Brain pericyte (primary cell): ENCODE measurements at places on chromosomes 2 and 18.

DNA sequence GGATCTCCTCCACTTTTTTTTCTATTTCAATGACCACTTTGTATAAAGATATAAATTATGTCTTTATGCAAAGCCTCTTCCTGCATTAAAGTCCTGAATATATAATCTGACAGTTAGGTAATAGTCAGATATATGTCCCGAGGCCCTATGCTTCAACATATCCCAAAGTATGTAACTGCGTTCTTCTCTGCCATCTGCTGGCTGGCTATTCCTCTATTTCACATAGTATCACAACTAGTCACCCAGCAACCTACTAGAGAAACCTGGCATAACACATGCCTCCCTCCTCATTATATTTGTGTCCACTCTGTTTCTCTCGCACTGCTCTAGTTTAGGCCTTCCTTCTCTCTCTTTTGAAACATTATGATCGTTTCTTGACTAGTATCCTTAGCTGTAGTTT, 640.8 kb downstream of the DPP10 start:
- DNase-seq = no peak

DNA sequence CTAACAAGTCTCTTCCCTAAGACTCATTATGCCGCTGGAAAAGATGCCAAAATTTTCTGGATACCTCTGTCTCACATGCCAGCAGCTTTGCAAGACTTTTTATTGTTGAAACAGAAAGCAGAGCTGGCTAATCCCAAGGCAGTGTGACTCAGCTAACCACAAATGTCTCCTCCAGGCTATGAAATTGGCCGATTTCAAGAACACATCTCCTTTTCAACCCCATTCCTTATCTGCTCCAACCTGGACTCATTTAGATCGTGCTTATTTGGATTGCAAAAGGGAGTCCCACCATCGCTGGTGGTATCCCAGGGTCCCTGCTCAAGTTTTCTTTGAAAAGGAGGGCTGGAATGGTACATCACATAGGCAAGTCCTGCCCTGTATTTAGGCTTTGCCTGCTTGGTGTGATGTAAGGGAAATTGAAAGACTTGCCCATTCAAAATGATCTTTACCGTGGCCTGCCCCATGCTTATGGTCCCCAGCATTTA, 26.3 kb downstream of the DHRS9 start:
- no peak for DNase-seq

- DNase-seq = no peak
These were observed 43.1 kb downstream of the EDAR start for GRCh38 chr2:108945969-108946368.

DNA sequence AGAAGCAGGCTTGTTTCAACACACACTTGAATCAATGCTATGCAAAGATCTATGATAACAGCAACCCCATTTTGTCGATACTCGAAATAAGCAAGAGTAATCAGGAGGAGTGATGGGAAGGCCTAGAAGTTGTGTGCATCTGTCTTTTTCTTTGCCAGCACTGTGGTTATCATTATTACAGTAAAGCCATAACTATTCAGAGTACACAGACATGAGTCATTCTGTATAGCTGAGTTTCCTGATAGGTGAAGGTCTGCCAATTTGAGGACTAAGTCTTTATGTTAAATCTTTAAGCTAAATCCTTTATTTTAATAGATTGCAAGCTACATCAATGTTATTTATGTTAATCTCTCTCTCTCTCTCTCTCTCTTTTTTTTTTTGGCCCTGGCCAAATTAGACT, 1344.4 kb upstream of the CELF4 start:
- no peak for DNase-seq

DNA sequence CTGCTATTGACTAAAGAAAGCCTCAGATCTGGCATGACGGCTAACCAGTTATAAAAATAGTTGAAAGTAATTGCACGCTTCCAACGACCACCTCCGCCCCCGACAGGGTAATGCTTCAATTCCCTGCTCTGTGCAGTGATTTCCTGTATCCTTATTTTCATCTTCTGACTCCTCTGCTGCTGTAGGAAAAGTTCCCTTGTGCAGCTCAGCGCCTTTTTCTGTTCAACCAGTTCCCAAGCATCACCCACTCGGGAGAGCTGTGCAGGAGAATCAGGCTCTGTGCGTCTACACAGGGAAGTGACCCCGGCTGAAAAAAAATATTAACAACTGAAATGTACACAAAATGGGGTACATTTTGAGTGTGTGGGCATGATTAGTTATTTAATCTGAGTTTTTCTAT, 91.3 kb upstream of the COPS8 start:
- DNase-seq = no peak

DNA sequence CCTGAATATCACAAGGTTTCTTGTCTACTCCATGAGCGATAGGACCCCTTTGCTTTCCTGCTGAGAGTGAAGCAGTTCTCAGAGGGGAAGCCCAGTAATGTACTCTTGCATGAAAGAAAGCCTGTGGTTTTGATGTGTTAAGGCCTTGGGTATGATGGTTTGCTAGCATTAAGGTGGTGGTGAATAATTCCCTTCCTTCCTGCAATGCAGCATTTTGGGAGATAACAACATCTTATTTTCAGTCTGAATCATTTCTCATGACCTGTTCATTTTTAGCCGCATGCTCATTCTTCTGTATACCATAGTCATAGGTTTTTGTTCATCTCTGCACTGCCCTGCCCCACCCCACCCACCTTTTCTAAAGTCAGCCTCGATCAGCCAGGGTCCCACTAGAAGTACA, 66.2 kb downstream of the HNMT start:
- no peak for DNase-seq
